ENCODE measurements at places on chromosomes 13 and 19. TPM values are rescaled to one million over a fixed set of nuclear protein-coding genes. Genes with fewer than 3 reads are reported as not detected.

DNA sequence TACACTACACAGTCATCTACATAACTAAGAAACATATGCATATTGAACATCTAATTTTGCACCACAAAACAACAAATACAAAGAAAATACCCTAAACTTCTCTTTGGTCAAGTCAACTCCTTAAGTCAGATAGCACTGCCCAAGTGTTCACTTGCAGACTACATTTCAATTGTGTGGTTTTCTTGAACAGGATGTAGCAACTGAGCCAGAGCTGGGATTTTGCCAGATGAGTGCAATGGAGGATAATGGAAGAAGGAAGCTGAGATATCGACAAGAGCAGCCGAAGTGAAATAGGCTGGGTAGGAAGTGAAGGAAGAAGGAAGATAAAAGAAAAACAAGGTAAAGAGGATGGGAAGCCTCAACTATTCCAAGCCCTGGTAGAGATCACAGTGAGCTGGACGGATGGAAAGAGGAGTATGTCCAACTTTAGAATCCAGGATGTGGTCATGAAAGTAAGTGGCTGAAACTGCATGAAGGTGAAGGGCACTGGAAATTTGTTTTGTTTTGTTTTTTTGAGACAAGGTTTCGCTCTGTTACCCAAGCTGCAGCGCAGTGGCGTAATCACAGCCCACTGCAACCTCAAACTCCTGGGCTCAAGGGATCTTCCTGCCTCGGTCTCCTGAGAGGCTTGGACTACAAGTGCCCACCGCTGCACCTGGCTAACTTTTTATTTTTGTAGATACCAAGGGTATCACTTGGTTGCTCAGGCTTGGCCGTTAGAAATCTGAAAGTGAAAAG lies 15.0 kb downstream of the NUFIP1 start:
- peak; percentile 25 for DNase-seq
- H3K27me3 ChIP-seq: no peaks in the 10 kb centered on the region
- peaks cover 12% of the 10 kb centered on the region for H3K4me1 ChIP-seq
- H3K36me3 ChIP-seq: no peaks in the 10 kb centered on the region

DNA sequence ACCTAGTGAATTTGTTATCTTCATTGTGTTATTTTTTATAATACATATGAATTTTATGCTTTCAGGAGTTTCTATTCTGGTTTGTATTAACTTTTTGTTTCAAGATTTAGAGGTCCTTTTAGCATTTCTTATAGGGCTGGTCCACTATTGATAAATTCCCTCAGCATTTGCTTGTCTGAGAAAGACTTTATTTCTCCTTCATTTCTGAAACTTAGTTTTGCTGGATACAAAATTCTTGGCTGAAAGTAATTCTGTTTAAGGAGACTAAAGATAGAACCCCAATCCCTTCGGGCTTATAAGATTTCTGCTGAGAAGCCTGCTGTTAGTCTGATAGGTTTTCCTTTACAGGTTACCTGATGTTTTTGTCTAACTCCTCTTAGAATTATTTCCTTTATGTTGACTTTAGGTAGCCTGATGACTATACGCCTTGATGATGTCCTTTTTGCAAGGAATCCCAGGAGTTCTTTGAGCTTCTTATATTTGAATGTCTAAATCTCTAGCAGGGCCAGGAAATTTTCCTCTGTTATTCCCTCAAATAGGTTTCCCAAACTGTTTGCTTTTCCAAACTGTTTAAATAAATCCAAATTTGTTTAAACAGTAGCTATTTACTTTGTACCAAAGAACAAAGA lies 127.1 kb downstream of the CYSLTR2 start:
- H3K4me1 ChIP-seq: no peaks in the 10 kb centered on the region
- H3K4me3 ChIP-seq: no peak overlapping the region
- no peak overlapping the region for H3K27ac ChIP-seq
- H3K36me3 ChIP-seq: no peaks in the 10 kb centered on the region
- no peak for DNase-seq
- no peaks in the 10 kb centered on the region for H3K27me3 ChIP-seq

DNA sequence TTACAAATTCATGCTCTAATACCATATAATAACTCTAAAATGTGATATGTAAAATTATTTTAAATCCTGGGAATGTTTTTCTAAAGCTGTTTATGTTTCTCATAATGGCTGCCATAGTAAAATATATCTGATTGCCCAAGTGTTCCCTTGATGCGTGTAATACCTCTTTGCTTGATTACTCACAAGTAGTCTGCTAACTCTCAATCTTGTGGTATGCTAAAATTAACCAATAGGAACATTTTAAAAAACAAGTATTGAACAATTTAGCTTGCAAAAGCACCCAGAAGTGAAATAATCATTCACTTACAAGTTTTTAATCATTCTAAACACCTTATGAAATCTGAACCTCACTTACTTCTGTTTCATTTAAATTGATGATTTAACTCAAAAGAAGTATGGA lies 386.0 kb upstream of the ATXN8OS start:
- no peaks in the 10 kb centered on the region for H3K36me3 ChIP-seq
- H3K27ac ChIP-seq: no peak overlapping the region
- H3K27me3 ChIP-seq: no peaks in the 10 kb centered on the region
- no peak overlapping the region for H3K4me3 ChIP-seq

DNA sequence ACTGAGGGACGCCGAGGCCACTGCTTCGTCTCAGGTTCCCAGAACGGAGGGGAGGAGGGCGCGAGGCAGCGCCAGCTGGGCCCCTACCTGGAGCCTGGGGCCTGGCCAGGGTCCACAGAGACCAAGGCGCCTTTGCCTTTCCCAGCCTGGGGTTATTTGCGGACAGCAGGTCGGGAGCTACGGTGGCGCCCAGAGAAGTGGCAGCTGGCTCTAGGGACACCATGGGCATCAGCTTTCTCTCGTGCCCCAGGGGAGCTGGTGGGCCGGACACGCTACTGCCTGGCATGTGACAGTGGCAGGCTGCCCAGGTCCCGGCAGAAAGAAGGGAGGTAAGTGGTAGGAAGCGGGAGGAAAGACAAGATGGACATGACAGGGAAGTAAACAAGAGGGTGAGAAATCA lies 19.0 kb downstream of the AKT2 start:
- H3K4me3 ChIP-seq: no peak overlapping the region
- no peak for DNase-seq
- peak overlapping the region; percentile 39 for H3K27ac ChIP-seq
- H3K36me3 ChIP-seq: no peaks in the 10 kb centered on the region

GRCh38 chr13:96243376-96243775 lies 153.5 kb downstream of the HS6ST3 start:
- no peak for DNase-seq
- no peak overlapping the region for H3K27ac ChIP-seq
- no peaks in the 10 kb centered on the region for H3K4me1 ChIP-seq

DNA sequence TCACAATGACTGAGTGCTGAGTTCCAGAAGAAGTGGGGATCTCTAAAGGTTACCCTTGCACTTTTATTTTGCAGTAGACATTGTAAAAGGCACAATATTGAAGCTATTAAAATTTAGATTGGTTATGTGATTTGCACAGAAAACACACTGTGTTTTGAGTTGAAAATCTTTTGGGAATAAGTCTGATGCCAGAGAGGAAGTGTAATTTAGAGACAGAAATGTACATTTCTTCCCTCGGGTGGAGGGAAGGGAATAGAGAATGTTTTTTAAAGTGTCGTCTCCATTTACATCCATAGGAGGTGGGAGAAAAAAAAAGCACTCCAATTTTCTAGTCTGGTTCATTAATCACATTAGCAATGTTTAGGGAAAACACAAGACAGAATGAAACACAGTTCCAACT lies 465.8 kb downstream of the OLFM4 start:
- H3K36me3 ChIP-seq: no peaks in the 10 kb centered on the region
- H3K27me3 ChIP-seq: no peaks in the 10 kb centered on the region
- no peak overlapping the region for H3K4me3 ChIP-seq
- H3K4me1 ChIP-seq: no peaks in the 10 kb centered on the region

DNA sequence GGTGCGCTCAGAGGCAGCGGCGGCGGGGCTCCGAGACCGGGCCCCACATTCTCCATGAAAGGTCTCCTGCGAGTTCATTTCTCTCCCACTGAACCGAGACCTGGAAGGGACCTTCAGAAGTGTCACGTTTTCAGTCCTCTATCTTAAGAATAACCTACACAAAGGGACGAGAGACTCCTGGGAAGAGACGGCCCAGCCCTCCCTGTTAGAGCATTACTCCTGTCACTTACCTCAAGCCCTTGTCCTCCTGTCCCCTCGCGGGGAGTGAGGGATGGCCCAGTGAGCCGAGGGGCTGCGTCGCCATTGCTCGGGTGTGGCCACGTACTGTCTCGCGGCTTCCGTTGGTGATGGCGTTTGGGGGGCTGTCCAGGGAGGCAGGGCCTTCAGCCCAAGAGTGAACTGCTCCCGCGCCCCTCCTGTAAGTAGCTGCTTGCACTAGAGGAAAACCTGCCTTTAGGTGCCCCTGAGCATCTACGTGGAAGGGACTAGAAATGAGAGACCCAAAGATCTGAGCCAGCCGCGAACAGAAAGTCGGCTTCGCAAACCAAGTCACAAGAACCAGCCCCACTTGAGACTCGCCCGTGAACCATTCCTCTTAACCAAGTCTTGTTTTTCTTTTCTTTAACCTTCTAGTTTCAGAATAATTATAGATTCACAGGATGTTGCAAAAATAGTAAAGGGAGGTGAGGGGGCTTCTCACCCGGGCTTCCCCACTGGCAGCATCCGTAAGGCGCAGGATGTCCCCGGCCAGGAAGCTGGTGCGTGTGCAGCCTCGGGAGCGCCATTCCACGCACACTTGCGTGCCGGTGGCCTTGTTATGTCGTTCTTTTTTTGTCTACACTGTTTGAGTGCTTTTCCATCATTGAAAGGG lies 21.1 kb upstream of the NDUFS7 start:
- peaks cover 14% of the 10 kb centered on the region for H3K4me1 ChIP-seq
- no peaks in the 10 kb centered on the region for H3K27me3 ChIP-seq
- DNase-seq: no peak
- no peaks in the 10 kb centered on the region for H3K36me3 ChIP-seq
- no peak overlapping the region for H3K4me3 ChIP-seq
- no peak overlapping the region for H3K27ac ChIP-seq

DNA sequence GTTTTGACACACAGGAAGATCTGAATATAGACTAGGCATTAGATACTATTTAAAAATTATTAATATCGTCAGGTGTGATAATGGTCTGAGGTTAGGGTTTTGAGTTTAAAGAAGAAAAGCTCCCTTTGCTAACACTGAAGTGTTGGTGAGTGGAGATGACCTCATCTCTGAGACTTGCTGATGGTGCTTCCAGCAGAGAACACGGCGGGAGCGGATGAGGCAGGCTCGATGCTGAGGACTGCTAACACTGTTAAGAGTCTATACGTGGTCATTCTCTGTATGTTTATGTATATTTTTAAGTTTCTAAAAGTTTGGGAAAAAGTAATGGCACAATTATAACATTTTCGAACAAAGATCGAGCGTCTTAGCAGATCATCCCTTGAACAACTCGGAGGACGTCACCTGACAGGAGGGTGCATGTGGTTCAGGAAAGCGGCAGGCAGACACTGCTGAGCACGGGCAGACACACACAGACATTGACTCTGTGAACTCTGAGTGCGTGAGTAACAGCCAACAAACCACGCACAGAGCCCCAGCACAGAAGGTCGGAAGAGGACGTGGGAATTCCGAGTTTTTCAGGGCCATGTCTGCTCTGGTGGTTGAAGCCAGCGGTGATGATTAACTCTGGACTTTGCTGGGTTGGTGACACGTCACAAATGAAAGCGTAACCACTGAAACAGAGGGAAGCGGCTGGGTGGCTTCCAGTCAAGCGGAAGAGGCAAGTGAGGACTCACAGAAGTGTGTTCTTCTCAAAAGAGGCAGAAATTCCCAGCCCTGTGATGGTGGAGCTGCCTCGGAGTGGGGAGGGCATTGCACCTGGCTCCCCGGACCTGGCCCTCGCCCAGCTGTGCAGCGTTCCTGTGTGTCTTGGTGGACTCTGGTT lies 91.9 kb upstream of the TEX29 start:
- peaks cover 2% of the 10 kb centered on the region for H3K36me3 ChIP-seq
- H3K27ac ChIP-seq: no peak overlapping the region
- H3K27me3 ChIP-seq: no peaks in the 10 kb centered on the region
- no peak overlapping the region for H3K4me3 ChIP-seq
- peak; percentile 35 for DNase-seq

GRCh38 chr13:66914155-66914554 lies 316.0 kb downstream of the PCDH9 start:
- DNase-seq: no peak
- no peaks in the 10 kb centered on the region for H3K4me1 ChIP-seq
- no peaks in the 10 kb centered on the region for H3K27me3 ChIP-seq
- no peaks in the 10 kb centered on the region for H3K36me3 ChIP-seq
- no peak overlapping the region for H3K27ac ChIP-seq

- no peaks in the 10 kb centered on the region for H3K36me3 ChIP-seq
- no peak for DNase-seq
- H3K4me1 ChIP-seq: no peaks in the 10 kb centered on the region
- H3K27me3 ChIP-seq: no peaks in the 10 kb centered on the region
Measured at GRCh38 chr19:33219261-33219815, 6.3 kb downstream of the SLC7A10 start.

DNA sequence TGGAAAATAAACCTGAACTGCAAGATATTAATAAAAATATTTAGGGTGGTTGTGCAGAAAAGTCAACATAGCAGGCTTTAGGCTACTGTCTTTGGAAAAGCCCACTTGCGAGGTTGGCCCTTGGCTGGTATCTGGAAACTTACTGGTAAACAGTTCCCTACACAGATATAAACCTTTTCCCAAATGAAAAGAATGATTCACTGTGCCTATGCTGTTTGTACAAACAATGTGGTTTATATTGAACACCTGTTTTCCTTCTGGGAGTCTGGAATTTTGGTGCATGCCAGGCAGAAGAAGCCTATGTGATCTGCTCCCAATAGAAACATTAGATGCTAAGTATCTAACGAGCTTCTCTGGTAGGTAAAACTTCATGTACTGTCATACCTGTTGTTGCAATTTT lies 29.7 kb upstream of the SOHLH2 start:
- no peaks in the 10 kb centered on the region for H3K36me3 ChIP-seq
- no peaks in the 10 kb centered on the region for H3K27me3 ChIP-seq
- no peaks in the 10 kb centered on the region for H3K4me1 ChIP-seq
- no peak for DNase-seq

The INSL3 gene
- not detected for total RNA-seq

The TRMT1 gene
- 21.5 TPM for total RNA-seq

The DMPK gene
- total RNA-seq: 81.4 TPM

The CACNG7 gene
- not detected for total RNA-seq
